ENCODE measurements at places on chromosomes 5 and 9. TPM values are rescaled to one million over a fixed set of nuclear protein-coding genes. Genes with fewer than 3 reads are reported as not detected.

The INSYN2B gene
- not detected for total RNA-seq

The SHISAL2B gene
- not detected for total RNA-seq

The TJP2 gene
- total RNA-seq, result 81.2 TPM

The SLC12A2 gene
- total RNA-seq, result 3.8 TPM

The RMND5B gene
- 22.9 TPM for total RNA-seq

The KCNMB1 gene
- 0.23 TPM for total RNA-seq

The ACOT12 gene
- 51.6 TPM for total RNA-seq

The PCDHGA9 gene
- 0.65 TPM for total RNA-seq

GRCh38 chr9:127644943-127645342 is 32.9 kb downstream of the STXBP1 start:
- DNase-seq, result no peak

DNA sequence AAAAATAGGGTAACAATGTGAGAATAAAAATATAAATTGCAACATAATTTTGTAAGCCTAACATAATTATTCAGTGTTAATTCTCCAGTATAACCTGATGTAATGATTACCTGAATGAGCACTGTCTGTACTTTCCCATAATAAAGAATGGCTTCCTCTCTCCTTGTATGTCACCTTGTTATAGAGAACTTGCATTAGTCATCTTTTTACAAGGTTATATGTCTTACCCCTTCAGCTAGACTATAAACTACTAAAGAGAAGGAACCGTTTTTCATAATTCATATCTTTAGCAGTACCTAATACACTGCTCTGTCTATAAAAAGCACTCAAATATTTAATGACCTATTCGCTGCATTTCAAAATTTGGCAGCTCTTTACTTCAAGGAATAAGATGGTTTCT is 19.8 kb downstream of the STRBP start:
- DNase-seq, result no peak

- DNase-seq, result peak; percentile 37
Measured at GRCh38 chr9:91059713-91060112, 258.1 kb downstream of the SYK start.

DNA sequence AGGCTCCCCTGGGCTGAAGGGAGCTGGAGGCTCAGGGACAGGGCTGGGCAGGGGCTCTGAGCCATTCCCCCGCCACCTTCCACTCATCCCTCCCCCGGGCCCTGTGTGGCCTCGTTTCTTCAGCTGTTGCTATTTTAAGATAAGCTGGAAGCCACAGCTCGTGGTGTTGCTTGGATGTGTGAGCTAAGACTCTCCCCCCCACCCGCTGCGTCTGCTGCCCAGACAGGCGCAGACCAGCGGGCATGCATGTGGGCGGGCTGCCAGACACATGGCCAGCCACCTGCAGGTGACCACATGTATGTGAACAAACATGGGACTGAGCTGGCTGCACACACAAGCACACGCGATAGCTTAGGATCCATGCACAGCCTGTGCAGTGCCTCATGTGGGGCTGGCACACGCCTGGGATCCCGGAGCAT is 8.7 kb downstream of the SNCB start:
- no peak for DNase-seq

DNA sequence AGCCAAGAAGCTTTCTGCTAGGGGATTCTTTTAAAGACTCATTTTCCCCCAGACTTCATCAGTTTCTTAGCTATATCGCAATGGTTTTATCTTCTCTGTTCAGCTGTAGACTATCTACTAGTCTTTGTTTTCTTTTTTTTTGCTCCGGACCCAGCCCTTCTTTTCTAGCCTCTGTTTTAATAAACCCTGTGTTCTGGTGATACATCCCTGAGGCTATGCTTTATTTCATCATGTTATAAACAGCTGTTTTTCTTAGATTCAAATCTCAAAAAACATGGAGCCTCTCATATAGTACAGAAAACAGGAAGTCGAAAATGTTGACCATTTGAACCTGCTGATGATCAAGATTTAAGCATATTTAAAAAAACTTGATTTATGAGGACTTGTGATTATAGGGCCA is 37.8 kb downstream of the SCGB3A1 start:
- DNase-seq, result no peak

DNA sequence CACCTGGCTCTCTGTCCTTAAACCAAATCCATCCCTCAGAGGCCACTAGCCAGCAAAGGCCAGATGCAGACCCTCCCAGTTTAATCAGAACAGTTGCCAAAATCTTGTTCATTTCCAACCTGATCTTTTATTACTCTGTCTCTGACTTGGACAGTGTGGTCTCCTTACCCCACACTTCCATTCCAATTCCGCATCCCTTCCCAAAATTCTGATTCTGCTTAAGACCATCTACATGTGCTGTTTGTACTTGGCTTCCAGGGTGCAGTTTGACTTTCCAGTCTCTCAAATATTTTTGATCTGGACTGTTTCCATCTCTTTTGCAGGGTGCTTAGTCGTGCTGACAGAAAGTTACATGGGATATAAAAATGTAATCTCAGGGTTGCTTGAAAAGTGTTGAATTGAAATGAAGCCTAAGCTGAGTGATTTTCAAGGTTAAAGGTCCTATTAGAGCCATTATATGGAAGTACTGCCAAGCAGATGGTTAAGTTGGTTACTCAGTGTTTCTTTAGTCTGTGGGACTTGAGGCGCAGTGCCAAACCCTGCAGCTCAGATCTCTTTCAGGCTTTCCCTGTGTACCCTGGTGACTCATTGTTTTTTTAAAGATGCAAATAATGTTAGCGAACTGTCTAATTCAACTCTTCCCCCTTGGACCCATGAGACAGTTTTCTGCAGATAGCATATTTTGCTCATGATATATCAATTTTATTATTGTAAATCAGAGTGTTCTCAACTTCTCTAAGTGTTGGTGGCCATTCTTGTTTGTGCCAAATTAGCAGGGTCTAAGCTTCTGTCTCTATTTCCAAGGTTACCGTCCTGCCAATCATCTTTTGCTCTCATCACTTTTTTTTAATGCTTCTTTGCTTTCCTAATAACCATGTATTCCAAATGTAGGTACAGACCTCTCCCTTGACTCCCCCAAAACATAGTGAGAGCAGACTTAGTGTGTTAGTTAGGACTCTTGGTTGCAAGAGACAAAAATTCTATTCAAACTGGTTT is 18.2 kb upstream of the DCP2 start:
- DNase-seq, result peak; percentile 51

DNA sequence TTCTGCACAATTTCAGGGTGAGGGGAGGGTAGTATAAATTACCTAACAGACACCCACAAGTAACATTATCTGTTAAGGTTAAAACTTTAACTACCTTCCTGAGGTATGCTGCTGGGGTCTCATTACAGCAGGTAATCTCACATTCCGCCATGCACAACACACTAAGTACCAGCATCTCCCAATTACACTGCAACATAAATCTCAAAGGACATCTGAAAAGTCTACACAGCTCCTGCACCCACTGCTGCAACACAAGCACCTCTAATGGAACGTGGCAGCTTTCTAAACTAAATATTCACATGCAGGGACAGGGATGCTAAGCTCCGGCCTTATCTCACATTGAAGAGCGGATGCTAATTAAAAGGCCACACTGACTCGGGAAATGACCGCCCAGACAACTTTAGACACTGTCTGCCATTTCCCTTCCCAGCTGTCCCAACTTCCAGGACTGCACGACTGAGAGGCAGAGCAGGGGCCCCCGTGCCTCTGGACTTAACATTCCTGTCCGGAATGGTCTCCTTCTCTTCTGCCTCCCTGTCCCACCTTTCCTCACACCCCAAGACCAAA is 45.9 kb downstream of the PSMB7 start:
- no peak for DNase-seq

- no peak for DNase-seq
Measured at GRCh38 chr5:128949847-128950546, 15.3 kb upstream of the SLC27A6 start.

GRCh38 chr9:121271368-121272341 is 3.7 kb downstream of the GSN start:
- DNase-seq, result no peak

- DNase-seq, result no peak
Measured at GRCh38 chr5:35644543-35644942, 26.9 kb downstream of the SPEF2 start.

DNA sequence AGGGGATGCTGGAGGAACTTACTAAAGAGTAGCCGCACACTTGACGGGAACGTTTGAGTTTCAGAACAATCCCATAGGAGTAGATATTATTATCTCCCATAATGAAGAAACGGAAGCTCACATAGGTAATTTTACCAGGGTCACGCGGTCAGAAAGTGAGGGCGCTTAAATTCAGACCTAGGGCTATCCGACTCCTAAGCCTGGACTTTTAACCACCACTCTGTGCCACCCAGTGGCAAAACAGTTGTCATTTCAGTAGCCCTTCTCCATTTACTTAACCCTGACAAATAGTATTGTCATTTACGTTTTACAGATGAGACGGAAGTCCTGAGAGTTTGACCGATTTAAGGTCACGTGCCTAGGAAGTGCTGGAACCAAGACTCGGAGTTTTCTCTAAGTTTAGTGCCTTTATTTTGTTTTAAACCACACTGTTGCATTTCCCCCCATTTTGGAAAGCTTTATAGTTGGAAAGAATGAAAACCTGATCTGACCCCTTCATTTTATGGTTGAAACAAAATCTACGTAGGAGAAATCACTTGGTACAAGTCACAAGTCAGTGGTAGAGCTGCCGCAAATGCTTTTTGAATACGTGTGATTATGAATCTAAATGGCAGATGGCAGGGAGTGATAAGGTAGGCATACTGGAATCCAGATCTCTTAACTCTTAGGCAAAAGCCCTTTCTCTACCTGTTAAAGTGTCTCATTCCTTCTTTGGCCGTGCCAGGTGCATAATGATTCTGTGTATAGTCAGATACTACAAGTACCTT is 650 bp downstream of the MRRF start:
- no peak for DNase-seq

- DNase-seq, result no peak
Measured at GRCh38 chr9:104772714-104773510, 9.0 kb downstream of the NIPSNAP3B start.

DNA sequence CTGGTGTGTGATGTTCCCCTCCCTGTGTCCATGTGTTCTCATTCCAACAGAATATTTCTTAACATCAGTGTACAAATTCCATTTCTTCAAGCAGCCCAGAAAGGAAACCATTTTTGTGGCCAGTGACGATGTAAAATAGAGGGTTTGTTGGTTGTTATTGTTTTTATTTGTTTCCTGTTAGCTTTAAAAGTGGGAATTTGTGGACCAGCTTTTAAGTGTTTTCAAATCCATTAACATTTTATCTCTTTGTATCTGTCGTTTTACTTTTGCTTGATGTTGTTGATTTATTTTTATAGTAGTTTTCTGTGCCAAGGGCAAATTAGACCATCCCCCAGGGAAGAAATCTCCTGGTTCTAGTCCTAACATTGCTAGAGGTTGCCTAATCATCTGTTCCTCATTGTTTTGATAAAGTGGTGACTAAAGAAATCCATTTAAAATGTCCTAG is 100.0 kb downstream of the GDNF start:
- no peak for DNase-seq

- DNase-seq, result no peak
Measured at GRCh38 chr5:58545912-58546311, 37.0 kb upstream of the RAB3C start.

DNA sequence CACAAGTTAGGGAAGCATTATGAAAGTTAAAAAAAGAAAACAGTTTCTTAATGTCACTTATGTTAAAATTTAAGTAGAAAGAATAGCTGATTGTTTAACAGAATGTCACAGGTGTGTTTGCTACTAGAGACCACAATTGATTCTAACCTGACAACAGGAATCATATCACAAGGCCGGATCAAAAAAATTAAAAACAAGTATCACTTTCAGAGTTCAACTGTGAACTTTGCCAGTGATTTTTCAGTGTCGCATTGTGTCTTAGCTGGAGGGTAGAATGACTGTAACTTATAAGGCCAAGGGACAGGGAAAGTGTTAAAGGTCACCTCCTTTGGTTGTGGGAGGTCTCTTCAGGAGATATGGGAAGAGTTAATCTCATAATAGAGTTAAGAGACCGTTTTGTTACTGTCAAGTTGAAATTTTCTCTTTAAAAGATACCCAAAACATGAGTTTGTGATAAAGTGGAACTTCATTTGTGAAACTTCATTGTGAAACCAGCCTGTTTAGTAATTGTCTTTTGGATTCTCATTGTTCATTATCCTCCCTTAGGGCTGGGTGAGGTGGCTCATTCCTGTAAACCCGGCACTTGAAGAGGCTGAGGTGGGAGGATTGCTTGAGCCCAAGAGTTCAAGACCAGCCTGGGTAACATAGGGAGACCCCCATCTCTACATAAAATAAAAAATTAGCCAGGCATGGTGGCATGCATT is 40.9 kb downstream of the CPEB4 start:
- no peak for DNase-seq

DNA sequence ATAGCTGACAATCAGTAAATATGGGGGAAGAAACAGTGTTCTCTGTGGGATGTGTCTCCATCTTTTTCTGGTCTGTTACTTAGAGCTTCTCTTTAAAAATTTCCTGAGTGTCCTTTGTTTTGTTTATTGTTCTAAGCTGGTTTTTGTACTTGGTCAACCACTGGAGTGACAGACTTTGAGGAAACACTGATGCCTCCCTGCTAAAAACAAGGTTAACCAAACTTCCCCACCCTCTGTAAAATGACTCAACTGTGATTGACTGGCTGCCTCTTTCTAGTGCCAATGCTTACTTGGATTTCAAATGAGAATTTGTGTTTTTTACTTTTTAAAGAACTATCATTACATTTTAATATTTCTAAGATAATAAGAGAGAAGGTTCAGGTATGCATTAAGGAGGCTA is 65.1 kb upstream of the SPINK5 start:
- no peak for DNase-seq

- DNase-seq, result no peak
Measured at GRCh38 chr9:130906735-130907416, 10.3 kb upstream of the QRFP start.

DNA sequence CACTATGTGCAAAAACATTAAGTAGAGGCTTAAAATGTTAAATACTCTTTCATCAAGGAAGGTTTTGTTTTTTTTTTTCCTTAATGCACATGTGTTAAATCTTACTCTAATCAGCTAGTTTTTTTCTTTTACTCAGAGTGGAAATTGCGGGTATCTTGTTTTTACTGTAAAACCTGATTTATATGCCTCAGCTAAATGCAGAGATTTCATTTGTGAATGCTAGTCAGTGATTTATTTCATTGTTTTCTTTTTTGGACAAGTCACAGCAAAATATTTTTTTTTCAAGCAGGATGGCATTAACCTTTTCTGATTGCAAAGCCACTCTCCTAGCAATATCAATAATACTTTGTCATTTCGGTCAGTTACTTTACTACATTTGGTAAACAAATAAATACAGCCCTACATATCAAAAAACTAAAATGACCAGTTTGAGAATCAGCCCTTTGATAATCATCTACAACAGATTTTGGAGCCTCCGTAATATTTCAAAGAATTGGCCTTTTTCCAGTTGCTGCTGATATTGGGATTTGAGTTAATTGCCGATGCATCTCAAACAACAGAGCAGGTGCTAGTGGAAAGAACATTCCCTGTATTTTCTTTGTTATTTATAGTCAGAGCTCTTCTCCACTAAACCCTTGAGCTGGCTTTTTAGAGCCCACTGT is 579.2 kb upstream of the ZNF608 start:
- DNase-seq, result no peak

GRCh38 chr9:9921805-9922204 is 691.0 kb downstream of the PTPRD start:
- no peak for DNase-seq

GRCh38 chr5:148224117-148224742 is 14.1 kb upstream of the MARCOL start:
- DNase-seq, result no peak

All from left lobe of liver (tissue), 2 donors.